ENCODE measurements at places on chromosomes 2 and 18. TPM values are rescaled to one million over a fixed set of nuclear protein-coding genes. Genes with fewer than 3 reads are reported as not detected.

DNA sequence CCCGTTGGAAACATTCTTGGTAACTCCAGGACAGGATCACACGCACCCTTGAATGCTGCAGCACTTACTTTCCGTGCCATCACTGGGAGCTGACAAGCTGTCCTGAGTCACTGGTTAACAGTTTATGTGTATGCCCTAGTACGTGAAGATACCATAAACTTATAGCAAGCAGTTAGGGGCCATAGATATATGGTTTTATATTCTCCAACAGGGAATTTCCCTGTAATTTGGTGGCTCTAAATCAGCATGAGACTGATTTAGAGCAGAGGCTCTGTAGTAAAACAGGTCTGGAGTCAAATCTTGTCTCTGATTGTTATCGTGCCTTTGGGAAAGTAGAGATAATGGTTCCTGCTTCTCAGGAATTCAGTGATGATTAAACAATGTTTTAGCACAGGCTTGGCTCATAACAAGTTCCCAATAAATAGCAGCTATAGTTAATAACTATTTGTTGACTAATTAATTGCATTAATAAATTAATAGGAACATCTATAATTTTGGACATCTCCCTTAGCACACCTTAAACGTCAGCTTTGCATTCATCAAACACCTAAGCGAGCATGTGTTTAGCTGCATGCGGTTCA lies 215.2 kb downstream of the VAPA start:
- no peak for DNase-seq

GRCh38 chr2:14756122-14756541 lies 123.6 kb downstream of the LRATD1 start:
- DNase-seq: no peak

GRCh38 chr2:190678444-190679162 lies 29.7 kb downstream of the NAB1 start:
- no peak for DNase-seq

GRCh38 chr18:47969816-47970215 lies 39.4 kb upstream of the SMAD2 start:
- DNase-seq: no peak

DNA sequence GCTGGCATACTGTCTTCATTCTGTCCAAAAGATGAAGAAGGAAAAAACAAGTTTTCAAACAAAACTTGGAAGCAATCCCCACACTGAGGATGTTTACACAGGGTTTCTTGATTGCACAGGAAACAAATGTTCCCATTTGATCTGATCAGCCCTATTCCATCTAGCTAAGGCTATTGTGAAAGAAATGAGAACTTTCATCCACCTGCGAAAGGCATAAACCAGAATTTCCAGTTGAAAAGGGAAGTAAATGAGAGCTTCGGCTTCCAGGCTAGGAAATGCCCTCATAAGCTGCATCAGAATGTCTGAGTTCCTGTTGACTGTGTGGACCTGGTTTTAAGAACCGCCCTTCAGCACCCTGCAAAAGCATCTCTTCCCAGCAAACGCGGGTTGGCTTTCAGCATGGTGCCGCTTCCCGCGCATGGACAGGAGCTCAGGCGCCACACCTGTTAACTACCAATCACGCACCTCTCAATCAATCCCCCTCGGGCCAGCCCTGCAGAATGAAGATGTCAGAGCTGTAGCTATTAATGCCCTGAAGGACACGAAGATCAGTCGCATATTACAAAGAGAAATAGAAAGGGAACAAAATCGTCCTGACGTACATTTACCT lies 850.4 kb downstream of the GALR1 start:
- DNase-seq: no peak

DNA sequence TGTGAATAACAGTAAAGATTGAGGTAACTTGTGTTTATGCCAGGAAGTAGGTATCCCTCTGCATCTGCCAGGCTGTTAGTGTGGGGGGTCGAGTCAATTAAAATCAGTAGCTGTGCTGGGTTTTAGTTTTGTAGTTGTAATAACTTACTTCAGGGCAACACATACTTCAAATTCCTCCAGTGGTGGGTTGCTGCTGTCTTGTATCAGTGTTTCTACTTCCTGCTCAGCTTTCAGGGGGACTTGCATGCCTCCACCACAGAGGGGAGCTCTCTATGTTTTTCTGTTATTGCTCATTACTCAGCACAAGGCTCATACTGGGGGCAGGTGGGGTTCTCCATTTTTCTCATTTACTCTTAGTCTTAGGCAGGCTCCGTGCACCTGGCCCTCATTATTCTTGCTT lies 136.8 kb downstream of the CAPN13 start:
- peak; percentile 1 for DNase-seq

- DNase-seq: no peak
These were observed 20.8 kb upstream of the TUBB6 start for GRCh38 chr18:12287131-12287681.

- peak; percentile 20 for DNase-seq
These were observed 51.5 kb upstream of the TWIST2 start for GRCh38 chr2:238796223-238796885.

- no peak for DNase-seq
These were observed 311.8 kb upstream of the MMADHC start for GRCh38 chr2:149899390-149899789.

DNA sequence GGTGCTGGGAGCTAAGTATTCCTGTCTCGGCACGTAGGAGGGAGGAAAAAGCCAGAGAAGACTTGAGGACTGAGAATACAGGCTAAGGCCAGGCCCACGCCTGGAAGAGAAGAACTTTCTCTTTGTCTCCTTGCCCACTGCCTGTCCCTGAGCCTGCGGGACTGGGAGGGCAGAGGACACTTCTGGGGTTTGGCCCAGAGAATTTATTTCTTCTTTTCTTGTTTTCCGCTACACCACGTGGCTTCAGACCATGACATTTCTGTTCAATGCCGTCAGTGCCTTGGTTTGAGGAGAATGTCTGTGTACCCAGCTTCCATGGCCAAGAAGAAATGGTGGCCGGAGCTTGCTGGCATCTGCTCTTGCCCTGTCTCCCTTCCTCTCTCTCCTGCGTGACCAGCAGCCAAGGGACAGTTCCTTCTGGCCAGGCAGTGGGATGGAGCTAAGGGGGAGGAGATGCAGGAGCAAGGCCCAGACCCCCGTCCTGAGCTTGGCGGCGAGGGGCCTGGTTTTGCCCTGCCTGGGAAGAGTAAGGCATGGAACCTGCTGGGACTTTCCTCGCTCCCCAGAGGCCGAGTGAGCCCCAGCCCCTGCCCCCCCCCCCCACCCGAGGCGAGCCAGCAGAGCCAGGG lies 140.3 kb downstream of the KLHL29 start:
- no peak for DNase-seq

Gene RUFY4
- total RNA-seq: not detected

Gene COA5
- 14.3 TPM for total RNA-seq

DNA sequence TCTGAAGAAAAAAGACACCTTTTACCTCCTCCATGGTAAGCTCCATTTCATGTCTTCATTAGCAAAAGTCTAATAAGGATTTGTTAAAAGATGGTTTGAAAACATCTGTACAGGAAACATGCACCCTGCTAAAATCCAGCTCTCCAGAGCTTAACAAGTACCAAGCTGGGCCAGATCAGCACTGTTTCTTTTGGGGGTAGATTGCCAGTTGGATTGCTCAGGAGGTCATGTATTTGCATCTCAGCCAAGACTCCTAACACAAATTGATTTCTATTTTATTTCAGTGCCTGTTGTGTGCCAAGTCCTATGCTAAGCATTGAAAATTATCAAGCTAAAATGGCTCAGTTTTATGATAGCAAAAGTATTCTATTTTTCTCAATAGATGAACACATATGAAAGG lies 3.4 kb upstream of the TMEM182 start:
- no peak for DNase-seq

Gene BOLL
- not detected for total RNA-seq

DNA sequence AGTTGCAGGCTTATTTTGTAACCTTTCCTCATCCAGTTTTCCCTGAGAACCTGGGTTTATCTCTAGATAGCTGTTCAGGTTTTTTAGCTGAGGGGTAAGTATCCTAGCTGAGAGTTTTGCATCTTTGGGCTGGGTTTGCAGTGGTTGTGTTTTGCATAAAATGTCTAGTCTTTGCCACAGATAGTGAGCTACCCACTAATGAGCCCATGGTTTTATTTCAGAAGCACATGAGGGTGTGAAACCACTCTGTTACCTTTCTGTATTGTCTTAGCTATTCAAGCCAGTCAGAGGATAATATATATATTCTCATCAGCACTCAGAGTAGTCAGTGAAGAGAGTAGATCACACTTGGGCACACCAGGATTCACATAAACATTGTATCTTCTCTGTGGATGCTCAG lies 24.6 kb upstream of the TXNDC2 start:
- no peak for DNase-seq

- peak; percentile 93 for DNase-seq
These were observed 94.1 kb upstream of the THOC1 start for GRCh38 chr18:361941-362310.

DNA sequence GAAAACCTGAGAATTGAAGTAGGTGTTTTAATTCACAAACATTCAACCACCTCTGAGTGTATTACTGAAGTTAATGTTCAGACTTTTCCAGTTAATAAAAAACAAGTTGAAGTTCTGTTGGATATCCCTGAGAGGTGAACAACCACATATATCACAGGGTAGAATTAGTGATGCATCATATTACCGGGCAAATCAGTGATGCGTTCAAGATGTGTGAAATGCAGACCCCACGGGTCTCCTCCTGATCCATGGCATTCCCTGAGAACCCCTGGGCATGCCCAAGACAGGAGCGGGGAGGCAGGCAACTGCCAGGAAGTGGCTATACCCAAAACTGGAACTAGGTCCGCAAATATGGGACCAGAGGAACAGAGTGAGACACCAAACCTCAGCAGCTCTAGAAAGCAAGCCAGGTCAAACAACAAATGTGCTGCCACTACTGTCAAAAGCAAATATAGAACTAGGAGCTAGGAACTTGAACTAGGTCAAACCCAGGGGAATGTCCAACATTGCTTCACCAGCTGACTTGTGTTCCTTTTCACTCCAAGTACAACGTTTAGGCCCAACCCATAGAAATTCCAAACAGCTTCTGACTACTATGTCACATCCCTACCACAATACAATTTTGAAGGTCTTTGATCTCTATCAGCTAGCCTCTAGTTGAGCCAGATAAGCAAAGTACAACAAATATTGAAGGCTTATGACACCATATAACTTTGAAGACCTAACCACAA lies 20.2 kb downstream of the PSTPIP2 start:
- DNase-seq: no peak

DNA sequence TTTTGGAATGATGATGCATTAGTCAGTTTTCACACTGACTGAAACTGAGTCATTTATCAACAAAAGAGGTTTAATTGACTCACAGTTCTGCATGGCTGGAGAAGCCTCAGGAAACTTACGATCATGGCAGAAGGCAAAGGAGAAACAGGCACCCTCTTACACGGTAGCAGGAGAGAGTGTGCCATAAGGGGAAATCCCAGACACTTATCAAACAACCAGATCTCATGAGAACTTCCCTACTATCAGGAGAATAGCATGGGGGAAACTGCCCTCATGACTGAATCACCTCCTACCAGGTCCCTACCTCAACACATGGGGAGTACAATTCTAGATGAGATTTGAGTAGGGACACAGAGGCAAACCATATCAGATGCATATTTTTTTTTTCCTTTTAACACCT lies 504.5 kb upstream of the VRK2 start:
- no peak for DNase-seq

Gene ERBB4
- 0.59 TPM for total RNA-seq

- DNase-seq: no peak
These were observed 112.5 kb upstream of the SLC38A11 start for GRCh38 chr2:165067643-165068486.

Gene REG3G
- not detected for total RNA-seq

DNA sequence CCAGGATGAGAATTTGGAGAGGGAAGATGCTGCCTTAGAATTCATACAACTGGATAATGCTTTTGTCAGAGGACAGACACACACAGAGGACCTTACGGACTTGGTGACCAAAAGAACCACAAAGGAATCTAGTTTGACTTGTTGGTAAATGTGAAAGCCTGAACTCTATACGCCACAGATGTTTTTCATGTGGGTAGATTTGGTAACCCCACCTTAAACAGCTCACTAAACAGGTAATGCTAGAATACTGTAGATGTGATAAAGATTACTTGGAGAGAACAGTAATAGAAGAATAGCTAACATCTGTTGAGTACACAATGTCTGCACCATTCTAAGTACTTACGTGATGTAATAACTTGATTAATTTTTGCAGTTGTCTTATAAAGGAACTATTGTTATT lies 24.1 kb downstream of the ANXA4 start:
- no peak for DNase-seq

Gene CAPN14
- 0.83 TPM for total RNA-seq

DNA sequence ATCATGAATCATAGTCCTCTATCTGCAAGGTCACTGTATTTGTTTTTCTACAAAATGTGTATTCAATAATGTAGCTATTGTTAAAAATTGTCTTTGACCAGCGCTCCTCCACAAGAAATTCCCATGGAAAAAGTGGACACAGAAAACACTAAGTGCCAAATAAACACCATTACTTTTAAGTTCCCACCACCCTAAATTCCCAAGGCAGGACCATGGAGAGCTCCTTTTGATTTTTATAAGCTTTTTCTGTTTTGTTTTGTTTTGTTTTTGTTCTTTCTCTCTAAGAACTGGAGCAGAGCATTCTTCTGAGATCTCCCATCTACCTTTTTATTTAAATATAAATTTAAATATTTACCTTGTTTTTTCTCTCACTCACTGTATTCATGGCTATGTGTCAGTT lies 44.5 kb downstream of the LRATD1 start:
- no peak for DNase-seq

DNA sequence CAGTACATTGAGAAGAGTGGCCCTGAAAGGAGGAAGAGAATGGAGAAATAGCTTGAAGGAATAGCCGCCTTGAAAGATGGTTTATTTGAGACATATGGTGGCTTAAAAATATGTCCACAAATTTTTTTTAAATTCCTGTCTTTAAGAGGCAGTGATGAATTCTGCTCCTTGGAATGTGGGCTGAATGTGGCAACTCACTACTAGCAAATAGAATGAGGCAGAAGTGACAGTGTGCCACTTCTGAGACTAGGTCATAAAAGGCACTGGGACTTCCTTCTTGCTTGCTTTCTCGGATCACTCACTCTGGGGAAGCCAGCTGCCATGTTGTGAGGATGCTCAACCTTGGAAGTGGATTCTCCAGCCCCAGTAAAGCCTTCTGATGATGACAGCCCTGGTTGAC lies 67.0 kb downstream of the FAM161A start:
- DNase-seq: no peak

Gene UNC80
- total RNA-seq: 0.15 TPM

DNA sequence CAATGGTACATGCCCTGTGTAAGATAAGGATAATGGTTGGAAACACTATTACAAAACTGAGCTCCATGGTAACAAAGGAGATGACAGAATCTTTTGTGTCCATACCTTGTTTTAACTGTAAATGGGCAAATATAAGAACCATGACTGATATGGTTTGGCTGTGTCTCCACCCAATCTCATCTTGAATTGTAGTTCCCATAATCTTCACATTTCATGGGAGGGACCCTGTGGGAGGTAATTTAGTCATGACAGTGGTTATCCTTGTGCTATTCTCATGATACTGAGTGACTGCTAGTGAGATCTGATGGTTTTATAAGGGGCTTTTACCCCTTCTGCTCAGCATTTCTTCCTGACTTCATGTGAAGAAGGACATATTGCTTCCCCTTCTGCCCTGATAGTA lies 211.7 kb upstream of the RGPD4 start:
- DNase-seq: no peak

Gene SERPINB7
- total RNA-seq: 354 TPM

GRCh38 chr2:240921311-240921994 lies 15.3 kb downstream of the CROCC2 start:
- DNase-seq: peak; percentile 94

Gene REG1B
- total RNA-seq: not detected

GRCh38 chr2:23618794-23619530 lies 234.0 kb downstream of the KLHL29 start:
- no peak for DNase-seq

GRCh38 chr18:45218436-45218835 lies 396.8 kb upstream of the SLC14A2 start:
- no peak for DNase-seq

Gene TMEM198
- 0.17 TPM for total RNA-seq
